ENCODE measurements at places on chromosomes 1 and 21.

DNA sequence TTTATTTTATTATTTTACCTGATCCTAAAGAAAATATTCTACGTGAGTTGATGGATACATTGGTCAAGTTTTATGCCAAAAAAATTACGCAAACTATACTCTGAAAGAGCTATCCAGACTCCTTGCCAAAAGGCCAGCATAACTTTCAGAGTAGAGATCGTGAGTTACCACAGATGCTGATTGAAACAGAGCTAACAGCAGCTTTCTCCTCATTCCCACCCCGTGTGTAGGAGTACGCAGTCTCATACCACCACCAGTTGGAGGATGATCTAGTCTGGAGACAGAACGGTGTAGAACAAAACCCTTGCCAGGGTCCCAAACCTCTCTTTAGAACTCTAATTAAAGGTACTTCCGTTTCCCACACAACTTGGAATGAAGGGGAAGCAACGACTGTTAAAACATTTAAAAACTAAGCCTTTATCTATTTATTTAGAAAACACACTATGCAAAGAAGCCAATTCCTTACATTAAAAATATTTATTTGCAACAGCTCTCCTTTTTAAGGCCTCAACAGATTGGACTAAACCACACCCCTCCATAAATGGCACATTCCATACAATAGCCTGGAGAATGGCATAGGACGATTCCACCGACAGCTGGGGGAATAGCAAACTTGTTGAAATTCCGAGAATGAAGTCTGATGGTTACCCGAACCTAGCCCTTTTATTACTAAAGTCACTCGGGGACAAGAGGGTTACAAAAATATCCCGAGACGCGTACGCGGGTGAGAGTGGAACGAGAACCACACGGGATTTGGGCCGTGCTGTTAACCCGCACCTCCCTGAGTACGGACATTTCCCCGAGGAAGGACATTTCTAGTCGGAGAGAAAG lies 1.4 kb downstream of the NUCKS1 start:
- DNase-seq = peak; percentile 46

DNA sequence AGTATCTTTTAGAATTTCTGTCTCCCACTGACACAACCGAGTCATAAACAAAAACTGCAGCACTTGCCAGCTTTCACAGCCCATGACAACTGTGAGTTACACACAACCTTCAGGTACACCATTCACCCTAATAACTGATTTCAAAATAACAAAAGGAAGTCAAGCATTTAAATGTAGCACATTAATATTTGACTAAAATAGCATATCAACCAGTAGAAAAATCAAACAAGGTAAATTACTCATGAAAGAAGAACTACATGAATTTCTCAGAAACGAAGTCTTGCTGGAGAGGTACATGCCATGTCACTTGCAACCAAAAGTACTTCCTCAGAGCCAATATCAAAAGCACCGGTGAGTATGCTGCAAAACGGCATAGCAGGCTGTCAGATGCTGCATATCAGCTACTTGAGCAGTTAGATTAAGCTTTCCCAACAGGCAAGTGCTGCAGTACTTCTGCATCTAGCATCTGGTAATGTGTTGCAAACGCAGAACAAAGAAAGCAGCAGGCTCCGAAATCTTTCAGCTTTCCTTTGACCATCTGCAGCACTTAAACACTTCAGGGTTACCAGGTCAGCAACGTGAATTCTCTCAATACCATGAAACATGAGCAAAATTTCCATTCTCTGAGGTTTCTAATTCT lies 223.2 kb downstream of the SMYD3 start:
- no peak for DNase-seq

DNA sequence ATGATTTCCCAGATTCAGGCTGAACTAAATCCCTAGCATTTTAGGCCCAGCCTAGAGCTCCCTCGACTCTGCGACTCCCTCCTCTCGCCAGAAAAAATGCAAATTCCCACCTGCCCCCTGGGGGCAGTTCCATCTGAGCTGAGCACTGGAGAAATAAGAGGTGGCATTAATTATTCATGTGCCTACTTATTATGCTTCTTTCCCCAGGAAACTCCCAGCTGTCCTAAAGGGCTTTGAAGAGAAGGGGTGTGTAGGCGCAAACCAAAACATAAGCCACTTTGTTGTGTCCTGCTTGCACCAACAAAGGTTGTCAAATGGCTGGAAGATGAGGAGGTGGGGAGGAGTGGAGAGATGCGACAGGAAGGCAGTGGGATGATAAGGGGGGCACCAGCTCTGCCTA lies 41.4 kb upstream of the GOLT1A start:
- no peak for DNase-seq

- DNase-seq = peak; percentile 82
These were observed 99.7 kb downstream of the NMNAT2 start for GRCh38 chr1:183318433-183318832.

- DNase-seq = no peak
These were observed 488.7 kb downstream of the OMA1 start for GRCh38 chr1:58057826-58058225.

DNA sequence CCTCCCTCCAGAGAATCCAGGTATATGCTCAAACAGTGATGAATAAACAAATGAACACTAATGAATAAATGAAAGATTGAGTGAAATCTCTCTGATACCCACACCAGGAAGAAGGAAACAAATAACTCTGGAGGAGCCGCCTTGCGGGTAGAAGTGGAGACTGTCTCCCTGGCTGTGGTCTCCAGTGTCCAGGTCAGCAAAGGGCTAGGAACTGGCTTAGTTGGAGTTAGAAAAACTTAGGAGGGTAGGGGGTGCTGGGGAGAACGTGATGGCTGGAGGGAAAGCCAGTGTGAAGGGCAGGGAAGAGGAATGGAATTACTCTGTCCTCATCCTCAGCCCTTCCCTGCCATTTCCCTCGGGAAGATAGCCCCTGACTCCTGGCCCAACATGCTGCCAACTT lies 537 bp downstream of the RHBDL2 start:
- DNase-seq = no peak

DNA sequence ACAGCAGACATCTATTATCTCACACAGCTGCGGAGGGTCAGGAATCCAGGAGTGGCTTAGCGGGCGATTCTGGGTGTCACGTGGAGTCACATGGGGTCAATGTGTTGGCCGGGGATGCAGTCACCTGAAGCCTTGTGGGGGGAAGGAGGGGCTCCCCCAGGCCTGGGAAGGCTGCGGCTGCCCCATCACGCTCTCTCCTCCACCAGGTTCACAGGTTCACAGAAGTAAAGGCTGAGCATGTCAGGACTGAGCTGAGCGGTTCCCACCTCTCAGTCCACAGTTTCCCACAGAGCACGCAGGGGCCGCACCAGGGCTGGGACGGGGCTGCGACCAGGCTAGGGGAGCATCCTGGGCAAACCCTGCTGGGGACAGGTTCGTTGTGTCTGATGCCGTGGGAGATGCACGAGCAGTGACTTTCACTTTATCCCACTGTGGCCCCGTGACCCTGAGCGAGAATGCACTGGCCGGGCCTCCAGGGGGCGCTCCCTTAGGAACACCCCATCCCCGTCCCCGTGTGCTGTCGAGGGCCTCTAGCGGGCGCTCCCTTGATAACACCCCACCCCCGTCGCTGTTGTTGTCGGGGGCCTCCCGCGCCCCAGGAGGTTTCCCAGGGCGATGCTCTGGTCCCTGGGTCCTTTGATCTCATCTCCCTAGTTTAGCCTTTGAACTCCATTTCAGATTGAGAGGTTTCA lies 73.2 kb upstream of the TRAPPC10 start:
- DNase-seq = peak; percentile 85

- DNase-seq = no peak
These were observed 150.3 kb upstream of the VANGL1 start for GRCh38 chr1:115491298-115492018.

DNA sequence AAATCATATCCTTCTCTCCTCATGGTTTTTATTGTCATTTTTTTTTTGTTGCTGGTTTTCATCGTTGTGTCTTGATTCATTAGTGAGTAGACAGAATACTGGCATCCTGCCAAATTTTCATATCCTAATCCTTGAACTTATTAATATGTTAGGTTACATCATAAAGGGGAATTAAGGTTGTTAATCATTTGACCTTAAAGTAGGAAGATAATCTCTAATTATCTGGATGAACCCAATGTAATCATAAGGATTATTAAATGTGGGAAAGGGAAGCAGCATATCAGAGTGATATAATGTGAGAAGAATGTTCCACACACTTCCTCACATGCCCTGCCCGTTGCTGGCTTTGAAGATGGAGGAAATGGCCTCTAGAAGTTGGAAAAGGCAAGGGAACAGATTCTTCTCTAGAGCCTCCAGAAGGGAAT lies 299.7 kb downstream of the HMCN1 start:
- no peak for DNase-seq

- DNase-seq = no peak
These were observed 37.6 kb upstream of the GORAB start for GRCh38 chr1:170494369-170494768.

GRCh38 chr1:4726620-4727341 lies 72.4 kb downstream of the AJAP1 start:
- no peak for DNase-seq

DNA sequence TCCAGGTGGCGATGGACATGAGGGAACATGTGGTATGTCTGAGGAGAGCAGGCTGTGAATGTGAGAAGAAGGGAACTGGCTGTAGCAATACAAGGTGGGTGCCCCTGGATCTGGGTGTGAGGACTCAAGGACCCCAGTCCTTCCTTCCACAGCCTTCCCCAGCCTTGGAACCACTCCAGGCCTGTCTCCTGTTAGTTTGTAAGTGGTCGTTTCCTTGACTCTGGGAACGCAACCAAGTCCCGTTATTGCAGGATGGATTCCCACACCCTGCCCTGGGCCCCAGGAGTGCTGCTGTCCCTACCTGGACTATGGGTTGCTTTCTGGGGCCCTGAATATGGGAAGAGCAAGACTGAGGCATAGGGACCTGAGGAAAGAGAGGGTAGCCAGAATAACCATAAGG lies 47.2 kb upstream of the VANGL1 start:
- DNase-seq = no peak

- DNase-seq = no peak
These were observed 920 bp downstream of the MTHFR start for GRCh38 chr1:11804666-11805421.

DNA sequence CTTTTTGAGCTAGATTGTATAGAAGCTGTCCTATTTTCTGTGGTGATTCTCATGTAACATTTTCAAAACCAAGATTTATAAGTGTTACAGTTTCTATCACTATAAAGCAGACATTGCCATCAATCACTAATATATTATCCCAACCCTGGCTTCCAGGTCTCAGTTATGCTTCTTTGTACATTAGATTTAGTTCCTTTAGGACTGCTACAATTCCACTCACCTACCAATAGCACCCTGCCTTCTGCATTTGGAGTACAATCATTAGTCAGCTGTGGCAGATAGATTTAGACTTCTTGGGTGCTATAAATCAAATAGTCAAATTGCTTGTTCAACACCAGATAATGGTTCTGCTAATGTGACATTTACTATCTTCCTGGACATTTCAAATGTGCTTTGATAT lies 281.6 kb downstream of the BRINP3 start:
- no peak for DNase-seq

DNA sequence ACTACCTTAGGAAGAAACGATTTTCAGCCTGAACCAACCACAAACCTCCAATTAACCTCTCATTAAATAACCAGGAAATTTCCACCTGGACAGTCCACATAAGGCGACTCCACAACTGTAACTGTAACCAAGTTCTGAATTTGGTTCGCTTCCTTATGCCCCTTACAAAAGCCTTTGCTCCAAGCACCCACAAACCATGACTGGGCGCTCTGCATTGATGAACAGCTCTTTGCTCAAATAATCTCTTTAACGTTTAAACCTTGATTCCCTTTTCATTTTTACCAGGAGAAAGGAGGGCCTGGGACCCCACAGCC lies 38.2 kb upstream of the ZNF124 start:
- peak; percentile 14 for DNase-seq

DNA sequence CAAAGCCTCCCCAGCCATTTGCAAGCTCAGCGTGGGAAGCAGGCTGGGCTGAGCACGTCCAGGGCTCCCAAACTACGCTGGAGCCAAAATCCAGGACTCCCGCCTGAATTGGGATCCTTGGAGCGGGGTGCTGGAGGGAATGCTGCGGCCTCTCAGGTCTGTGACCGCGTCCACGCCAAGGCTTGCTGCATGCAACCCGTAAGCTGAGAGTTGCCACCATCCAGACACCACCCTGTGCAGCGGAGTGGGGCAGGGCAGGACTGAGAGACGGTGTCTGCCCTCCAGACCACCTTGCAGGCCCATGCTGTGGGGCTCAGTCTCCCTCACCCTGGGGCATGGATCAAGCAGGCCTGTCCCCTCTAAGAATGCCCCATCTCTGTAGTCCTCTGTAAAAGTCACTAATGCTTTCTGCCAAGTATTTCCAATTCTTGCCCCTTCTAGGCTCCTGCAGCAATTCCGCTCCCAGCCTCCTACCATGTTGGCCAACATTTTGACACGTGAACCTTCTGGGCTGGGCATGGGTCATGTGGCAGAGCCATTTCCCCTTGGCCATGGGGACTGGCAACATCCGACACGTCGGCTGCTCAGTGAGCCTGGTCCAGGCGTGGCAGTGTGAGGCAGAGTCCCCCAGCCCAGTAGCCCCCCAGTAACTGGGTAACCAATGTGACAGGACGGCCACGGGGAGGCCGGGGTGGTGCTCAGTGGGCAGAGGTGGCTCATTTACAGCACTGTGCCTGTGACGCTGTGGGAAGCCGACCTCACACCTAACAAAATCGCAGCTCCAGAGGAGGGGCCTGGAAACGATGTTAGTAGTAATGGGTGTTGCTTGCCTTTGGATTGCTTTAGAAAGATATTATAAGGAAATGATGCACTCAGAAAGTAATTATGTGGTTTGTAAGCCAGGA lies 57.9 kb upstream of the PDE9A start:
- no peak for DNase-seq

GRCh38 chr1:84425150-84425896 lies 27.0 kb downstream of the DNASE2B start:
- DNase-seq = no peak

- no peak for DNase-seq
These were observed 85.6 kb downstream of the GDAP2 start for GRCh38 chr1:117843791-117844190.

DNA sequence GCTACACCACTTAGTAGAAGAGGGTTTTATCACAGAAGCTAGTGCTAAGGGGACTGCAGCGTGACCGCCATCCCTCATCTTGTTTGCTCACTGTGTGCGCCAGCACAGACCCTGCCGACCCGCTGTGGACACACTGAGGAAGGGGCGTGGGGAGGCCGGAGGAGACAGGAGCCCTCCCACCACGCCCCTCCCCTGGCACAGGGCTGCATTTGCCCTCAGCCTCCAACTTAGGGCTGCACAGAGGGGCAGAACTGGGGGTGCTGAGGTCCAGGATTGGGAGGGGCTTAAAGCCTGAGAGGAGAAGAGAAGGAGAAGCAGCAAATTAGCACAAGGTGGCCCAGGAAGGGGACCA lies 37.2 kb downstream of the RRP1 start:
- no peak for DNase-seq

GRCh38 chr1:154714638-154715037 lies 106.7 kb upstream of the ADAR start:
- DNase-seq = no peak

DNA sequence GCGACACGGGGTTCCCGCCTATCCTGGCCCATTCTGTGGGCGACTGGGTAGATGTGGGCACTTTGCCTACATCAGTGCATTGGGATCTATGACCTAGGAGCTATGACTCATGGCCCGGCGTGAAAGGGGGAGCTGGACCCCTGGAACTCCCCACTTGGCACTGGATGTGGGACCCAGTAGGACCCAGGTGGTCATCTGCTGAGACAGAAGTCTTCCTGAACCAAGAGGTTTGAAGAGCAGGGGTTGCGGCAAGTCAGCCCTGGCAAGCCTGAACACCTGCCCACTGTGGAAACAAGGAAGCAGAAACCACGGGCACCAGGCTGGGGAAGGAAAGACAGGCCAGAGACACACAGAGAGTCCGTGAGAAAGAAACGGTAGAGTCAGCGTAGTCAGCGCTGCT lies 656.7 kb downstream of the AJAP1 start:
- DNase-seq = no peak

- no peak for DNase-seq
These were observed 20.0 kb downstream of the MAB21L3 start for GRCh38 chr1:116131170-116131569.

Measured in AG08396 (cell line).